ENCODE measurements at places on chromosomes 16 and 17.

GRCh38 chr17:71068408-71068750, 899.0 kb downstream of the KCNJ2 start:
- no peak for DNase-seq
- no peak overlapping the region for H3K27ac ChIP-seq
- H3K4me1 ChIP-seq, result no peaks in the 10 kb centered on the region
- no peaks in the 10 kb centered on the region for H3K36me3 ChIP-seq
- H3K27me3 ChIP-seq, result no peaks in the 10 kb centered on the region
- no peak overlapping the region for H3K4me3 ChIP-seq

- peaks cover 37% of the 10 kb centered on the region for H3K4me1 ChIP-seq
- H3K27me3 ChIP-seq, result no peaks in the 10 kb centered on the region
- no peaks in the 10 kb centered on the region for H3K36me3 ChIP-seq
- H3K4me3 ChIP-seq, result no peak overlapping the region
These were observed 1.3 kb downstream of the C17orf99 start for GRCh38 chr17:78147315-78147998.

- H3K4me3 ChIP-seq, result no peak overlapping the region
- DNase-seq, result no peak
- H3K27me3 ChIP-seq, result no peaks in the 10 kb centered on the region
- no peak overlapping the region for H3K27ac ChIP-seq
- peaks cover 38% of the 10 kb centered on the region for H3K4me1 ChIP-seq
- H3K36me3 ChIP-seq, result peaks cover 51% of the 10 kb centered on the region
These were observed 32.2 kb downstream of the SNN start for GRCh38 chr16:11700264-11701029.

GRCh38 chr16:65125322-65125721, 3.5 kb upstream of the CDH11 start:
- no peak for DNase-seq
- H3K4me3 ChIP-seq, result no peak overlapping the region
- H3K36me3 ChIP-seq, result no peaks in the 10 kb centered on the region
- no peak overlapping the region for H3K27ac ChIP-seq

DNA sequence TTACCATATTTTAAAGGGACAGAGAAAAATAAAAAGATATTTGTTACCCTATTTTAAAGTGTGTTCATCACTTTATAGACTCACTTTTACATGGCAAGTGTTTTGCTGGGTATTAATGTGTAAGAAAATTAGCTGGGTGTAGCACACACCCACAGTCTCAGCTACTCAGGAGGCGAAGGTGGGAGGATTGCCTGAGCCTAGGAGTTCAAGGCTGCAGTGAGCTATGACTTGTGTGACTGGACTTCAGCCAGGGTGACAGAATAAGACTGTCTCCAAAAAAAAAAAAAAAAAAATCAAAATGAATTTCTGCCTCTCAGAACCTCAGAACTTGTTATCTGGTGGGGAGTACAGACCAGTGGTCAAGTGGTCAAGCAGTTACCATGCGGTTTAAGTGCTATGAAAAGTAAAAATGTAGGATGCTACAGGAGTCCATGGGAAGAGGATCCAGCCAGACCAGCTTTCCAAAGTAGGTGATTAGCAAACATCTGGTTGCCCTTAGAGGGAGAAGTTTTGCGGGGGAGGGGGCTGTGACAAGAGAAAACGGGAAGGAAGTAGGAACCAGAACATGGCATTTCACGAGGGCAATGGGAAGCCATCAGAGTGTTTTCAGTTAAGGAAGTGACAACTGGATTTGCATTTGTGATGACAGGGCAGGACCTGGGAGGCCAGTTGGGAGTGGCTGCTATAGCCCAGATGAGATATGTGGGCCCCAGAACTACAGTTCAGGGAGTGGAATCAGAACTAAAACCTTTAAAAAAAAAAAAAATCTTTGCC, 13.9 kb downstream of the CNEP1R1 start:
- peaks cover 34% of the 10 kb centered on the region for H3K36me3 ChIP-seq
- peaks cover 2% of the 10 kb centered on the region for H3K27me3 ChIP-seq
- no peak overlapping the region for H3K4me3 ChIP-seq

GRCh38 chr16:66668777-66669444, 27.6 kb downstream of the CMTM4 start:
- H3K27me3 ChIP-seq, result no peaks in the 10 kb centered on the region
- H3K36me3 ChIP-seq, result no peaks in the 10 kb centered on the region
- DNase-seq, result no peak
- no peak overlapping the region for H3K4me3 ChIP-seq
